MM.1S (cell line): ENCODE measurements at places on chromosomes 2 and 18.

DNA sequence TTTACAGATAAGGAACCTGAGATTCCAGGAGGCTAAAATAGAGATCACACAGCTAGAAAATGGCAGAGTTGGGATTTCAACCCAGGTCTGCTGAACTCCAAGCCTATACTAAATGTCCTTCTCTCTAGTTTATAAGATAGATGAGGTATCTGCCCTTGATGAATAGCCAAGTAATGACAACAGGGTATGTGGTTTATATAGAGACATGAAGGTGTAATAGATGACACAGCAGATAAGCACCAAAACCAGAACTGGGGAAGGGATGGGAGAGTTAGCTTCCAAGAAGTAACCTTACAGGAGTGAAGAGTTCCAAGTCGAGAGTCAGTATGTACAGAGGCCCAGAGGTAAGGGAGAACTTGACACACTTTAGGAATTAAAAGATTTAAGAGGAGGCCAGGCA, 104.7 kb upstream of the UBXN4 start:
- DNase-seq: no peak

- DNase-seq: no peak
Measured at GRCh38 chr2:172242961-172243360, 140.3 kb upstream of the DLX2 start.

- no peak for DNase-seq
Measured at GRCh38 chr2:31386172-31386571, 28.4 kb downstream of the XDH start.

DNA sequence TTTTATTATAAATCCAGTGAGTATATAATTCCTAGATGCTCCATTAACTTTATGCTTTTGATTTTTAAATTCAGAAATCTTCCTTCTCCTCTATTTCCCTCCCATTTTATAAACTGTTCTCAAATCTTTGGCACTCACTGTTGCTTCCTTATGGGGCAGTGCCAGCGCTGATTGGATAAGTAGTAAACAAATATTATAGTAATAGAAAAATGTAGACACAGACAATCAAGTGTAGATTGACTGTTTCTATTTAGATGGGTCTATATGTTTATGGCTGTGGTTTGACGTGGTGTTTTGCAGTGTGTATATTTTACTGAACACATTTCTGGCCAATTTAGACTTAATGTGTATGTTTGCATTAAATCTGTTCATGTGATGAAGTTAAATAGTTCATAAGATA, 36.6 kb downstream of the LYPD6B start:
- no peak for DNase-seq

- DNase-seq: no peak
Measured at GRCh38 chr2:46779447-46779941, 136.1 kb downstream of the MCFD2 start.
